ENCODE measurements at places on chromosomes 16 and 17.

GRCh38 chr17:13740686-13741085 is 139.0 kb upstream of the HS3ST3A1 start:
- no peak for DNase-seq

DNA sequence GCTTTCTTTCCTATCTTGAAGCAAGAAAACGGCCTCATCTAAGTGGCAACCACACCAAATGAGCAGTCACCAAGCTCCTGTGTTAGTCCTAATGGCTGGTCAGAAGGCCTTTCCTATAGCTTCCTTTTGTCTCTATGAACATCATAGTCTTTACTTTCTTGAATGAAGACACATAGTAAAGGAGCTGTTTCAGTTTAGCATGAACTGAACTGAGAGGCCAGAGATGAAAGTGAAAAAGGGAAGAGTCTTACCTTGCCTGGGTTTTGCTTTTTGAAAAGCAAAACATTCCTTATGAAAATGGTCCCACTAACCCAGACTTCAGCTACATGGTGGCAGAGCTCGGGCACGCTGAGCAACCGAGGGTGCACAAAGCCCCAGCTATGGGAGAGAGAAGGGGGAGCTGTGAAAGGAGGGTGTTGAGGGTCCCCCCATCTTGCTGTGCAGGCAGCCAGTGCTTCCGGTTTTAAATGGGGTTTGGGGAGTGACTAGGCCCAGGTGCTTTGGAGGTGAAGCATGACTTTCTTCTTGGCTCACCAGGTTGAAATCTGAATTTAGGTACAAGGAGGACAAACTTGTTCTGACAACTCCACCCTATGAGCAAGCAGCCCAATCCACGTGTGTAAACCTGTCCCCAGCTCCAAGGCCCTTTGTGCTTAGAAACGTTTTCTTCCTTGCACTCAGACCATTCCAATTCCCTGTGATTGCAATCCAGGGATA is 9.1 kb upstream of the PSMC3IP start:
- no peak for DNase-seq

DNA sequence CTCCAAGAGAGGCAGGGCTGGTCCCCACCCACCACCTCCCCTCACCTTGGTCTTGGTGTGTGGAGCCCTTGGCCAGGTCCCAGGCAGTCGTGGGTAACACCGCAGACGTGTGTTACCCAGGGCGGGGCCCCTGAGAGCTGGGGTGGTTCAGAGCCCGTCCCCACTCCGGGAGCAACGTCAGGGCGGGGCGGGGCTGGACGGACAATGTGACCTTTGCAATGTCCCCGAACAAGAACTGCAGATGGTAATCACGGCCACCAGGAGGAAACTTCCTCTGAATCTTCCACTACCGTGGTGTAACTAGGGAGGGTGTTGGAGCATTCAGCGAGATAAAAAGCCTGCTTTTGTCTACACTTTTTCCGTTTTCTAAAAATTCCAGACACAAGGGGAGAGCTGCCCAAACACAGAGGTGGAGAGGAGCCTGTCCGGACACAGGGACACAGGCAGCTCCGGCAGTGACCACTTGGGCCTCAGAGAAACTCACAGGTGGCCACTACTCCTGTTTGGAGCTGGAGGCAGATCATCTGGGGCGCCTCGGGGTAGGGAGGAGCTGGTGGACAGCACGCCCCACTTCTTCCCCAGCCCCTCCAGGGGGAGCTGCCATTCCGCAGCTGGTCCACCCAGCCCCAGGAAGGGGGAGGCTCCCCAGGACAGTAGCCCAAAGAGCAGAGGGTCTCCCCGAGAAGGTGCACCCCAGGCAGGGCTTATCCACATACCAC is 14.2 kb upstream of the SLC38A10 start:
- DNase-seq, result peak; percentile 77

DNA sequence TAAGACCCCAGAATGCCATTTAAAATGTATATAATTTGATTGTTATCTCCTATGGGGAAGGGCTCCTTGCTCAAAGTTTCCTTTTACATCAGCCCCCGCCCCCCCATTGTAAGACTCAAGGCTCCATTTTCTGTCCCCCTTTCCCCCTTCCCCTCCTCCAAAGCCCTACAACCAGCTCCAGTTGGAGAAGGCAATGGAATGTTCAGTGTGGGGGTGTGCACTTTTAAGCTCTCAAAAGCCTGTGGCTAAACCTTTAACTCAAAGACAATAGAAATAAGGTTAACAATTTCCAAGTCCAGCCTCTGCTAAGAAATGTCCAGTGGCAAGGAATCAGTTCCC is 114.7 kb downstream of the NOG start:
- no peak for DNase-seq

DNA sequence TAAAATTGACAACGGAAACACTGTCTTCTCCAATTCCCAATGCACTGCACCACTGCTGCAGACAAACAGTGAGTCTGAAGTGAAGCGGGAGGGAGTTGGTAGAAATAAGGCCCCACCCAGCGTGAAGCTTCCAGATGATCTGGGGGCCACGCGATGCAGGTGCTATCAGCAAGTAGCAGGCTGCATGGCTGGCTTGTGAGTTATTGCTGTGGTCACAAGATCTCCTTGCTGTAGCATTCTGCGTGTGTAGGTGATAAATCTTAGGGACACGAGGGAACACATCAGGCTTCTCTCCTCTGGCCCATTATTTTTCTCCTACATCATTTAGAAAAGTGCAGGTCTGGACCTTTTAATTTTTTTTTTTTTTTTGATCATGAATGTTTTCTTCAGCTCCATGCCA is 407.6 kb downstream of the TMEM114 start:
- DNase-seq, result no peak

DNA sequence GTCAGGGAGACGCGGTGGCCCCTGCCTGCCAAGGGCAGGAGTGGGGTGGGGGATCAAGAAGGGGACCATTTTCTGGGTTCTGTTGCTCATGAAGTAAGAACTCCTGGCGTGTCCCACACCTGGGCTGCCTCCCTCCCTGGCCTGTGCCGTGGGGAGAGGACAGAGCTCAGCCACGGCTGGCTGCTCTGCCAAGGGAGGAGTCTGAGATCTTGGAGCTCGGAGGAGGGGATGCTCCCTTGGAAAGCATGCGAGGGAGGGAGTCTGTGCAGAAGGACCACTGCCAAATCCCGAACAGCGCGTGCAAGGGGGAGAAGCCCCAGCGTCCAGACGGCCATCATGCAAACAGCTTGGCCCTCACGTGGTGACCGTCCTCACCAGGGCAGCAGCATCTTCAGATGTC is 64.2 kb upstream of the ZNF469 start:
- DNase-seq, result no peak

DNA sequence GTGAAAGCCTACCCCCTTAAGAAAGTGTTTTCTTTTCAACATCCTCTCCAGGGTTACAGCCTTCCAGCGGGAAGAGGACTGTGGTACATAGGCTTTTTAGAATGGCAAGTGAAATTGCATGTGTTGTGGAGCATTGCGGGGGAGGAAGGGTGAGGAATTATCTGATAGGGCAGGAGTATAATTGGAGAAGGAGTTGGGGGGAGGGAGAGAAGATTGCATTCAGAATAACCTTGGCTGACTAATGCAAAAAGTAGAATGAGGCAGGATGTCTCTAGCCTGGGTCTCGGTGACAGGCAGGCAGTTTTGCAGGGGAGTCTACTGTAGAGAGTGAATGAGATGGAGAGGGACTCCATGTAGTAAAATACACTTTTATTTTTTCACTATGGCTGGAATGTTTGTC is 2.4 kb upstream of the CDH8 start:
- DNase-seq, result no peak

GRCh38 chr17:82112914-82113311 is 14.9 kb upstream of the FASN start:
- no peak for DNase-seq

GRCh38 chr17:12485361-12485906 is 180.3 kb upstream of the MYOCD start:
- DNase-seq, result no peak

- no peak for DNase-seq
These were observed 2.0 kb downstream of the CORO7 start for GRCh38 chr16:4414187-4414917.

GRCh38 chr17:42284566-42284965 is 3.7 kb upstream of the STAT5A start:
- no peak for DNase-seq

GRCh38 chr17:4852567-4853207 is 19.5 kb downstream of the MINK1 start:
- peak; percentile 69 for DNase-seq

DNA sequence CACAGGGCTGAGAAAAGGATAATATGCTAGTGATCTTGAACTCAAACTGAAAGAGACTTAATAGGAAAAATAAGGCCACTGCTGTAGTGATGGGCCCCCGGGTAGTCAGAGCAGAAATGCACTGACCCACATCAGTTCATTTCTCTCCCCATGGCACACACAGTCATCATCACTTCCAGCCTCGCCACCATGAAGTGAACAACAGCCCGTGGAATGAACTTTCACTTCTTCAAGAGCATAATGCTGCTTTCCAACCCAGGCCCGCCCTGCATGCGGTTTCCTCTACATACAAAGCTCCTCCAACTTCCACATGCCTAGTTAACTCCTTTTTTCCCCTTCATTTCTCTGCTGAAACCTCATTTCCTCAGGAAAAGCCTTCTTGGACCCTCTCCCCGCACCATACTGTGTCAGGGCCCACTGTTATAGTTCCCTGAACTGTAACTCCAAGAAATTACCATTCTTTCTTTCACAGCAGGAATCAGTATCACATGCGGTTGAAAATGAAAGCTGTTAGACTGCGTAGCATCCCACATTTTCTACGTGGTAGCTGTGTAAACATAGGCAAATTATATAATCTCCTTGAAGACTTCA is 65.8 kb upstream of the SMIM36 start:
- DNase-seq, result no peak

DNA sequence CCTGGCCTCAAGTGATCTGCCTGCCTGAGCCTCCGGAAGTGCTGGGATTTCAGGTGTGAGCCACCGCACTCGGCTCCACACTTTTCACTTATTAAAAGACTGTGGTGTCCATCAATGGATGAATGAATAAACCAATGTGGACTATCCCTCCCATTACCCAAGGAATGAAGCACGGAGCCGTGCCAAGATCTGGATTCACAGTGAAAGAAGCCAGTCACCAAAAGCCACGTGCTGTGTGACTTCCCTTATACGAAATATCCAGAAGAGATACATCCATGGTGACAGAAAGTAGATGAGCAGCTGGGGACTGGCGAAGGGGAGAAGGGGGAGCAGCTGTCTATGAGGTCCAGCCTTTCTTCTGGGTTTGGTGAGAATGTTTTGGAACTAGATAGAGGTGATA is 48.2 kb upstream of the STH start:
- DNase-seq, result no peak

DNA sequence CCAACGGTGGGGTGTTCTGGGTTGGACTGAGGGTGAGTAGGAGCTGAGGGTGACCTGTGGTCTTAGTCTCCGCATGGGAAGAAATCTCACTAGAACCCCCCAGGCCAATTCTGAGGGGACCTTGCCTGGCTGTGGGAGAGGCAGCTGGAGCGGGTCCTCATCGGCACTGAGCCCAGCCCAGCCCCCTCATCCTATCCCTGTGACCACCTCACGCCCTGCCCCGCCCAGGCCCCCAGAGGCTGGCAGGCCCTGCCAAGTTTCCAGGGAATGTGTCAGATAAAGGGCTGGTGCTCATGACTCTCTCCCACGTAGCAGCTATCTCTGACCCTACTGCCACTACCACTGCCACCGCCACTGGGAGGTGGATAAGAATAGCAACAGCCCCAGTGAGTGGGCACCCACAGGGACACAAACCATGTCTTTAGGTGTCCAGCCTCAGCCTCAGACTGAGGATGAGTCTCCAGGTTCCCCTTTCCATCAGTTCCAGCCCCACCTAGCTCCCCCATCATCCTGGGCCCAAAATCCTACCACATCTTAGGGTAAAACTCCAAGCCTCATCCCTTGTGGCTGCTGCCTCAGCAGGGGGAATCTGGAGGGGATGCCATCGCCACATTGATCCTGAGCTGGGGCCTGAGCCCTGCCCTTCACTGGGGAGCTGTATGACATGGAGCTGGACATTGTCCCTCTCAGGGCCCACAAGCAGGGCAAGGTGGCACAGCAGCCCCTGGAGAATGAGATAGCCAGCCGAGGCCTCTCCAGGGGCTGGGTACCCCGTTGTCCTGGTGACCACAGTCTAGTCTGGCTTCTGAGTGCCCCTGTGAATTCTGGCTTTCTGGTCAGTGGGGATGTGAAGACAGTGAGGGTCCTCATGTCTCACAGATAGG is 14.9 kb downstream of the CDH16 start:
- no peak for DNase-seq

DNA sequence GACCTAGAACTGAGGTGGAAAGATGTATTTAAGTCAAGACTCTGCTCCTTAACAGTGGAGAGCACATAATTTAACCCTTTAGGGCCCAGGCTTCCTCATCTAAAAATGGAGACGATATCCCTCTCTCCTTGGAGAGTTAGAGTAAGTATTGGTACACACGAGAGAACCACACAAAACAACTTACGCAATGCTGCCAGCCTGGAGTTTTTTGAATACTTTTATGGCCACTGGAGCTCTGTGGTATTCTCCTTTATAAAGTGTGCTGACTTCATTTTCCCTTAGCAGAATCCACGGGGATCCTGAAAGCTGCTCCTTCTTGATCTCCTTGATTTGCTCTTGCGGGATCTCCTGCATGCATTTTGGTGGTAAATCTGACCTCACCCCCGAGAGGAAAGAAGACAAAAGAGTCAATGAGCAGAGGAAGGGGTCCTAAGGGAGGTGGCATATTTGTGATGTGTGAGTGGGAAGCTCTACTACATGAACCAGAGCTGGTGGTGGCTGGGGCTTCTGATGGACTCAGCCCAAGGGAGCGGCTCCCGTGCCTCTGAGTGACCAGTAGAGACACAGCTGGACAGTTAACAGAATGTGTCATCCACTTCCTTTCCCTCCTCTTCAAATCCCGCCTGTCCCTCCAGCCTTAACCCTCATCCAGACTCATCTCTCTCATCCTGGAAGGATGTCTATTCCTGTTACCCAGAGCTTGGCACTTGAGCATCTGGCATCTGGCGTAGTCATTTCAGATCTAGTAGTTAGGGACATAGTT is 9.4 kb downstream of the MLKL start:
- no peak for DNase-seq

DNA sequence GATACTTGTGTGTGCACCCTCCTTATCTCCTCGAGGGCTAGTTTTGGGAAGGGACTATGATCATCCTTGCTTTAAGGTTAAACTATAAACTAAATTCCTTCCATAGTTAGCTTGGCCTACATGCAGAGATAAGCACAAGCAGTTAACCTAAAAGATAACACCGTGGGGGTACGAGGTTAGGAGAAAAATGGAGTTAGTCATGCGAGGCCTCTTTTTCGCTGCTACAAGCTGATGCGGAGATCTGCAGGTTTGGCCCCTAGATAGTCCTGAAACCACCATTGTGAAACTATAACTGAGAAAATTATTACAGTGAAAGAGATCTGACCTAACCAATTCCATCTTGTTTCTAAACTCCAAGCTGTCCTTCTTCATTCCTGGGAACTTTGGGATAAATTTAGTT is 113.7 kb upstream of the ZKSCAN2 start:
- no peak for DNase-seq

All from ACHN (cell line).